Left kidney (tissue), 8 donors: ENCODE measurements at places on chromosomes 12 and 14. TPM values are rescaled to one million over a fixed set of nuclear protein-coding genes. Genes with fewer than 3 reads are reported as not detected.

The IGFBP6 gene
- 10.5 TPM for polyA plus RNA-seq

The SERPINA1 gene
- 92.0 TPM for polyA plus RNA-seq

The KLRG1 gene
- 3.1 TPM for polyA plus RNA-seq

The SYNDIG1L gene
- 0.50 TPM for polyA plus RNA-seq

The EDDM3A gene
- polyA plus RNA-seq = 0.40 TPM

The LALBA gene
- not detected for polyA plus RNA-seq

The SMCO2 gene
- polyA plus RNA-seq = 0.60 TPM

The PZP gene
- 0.55 TPM for polyA plus RNA-seq

The ACACB gene
- polyA plus RNA-seq = 28.2 TPM

The DLK1 gene
- polyA plus RNA-seq = 10.8 TPM

The OR4K13 gene
- polyA plus RNA-seq = not detected

The RBMS2 gene
- 36.7 TPM for polyA plus RNA-seq

DNA sequence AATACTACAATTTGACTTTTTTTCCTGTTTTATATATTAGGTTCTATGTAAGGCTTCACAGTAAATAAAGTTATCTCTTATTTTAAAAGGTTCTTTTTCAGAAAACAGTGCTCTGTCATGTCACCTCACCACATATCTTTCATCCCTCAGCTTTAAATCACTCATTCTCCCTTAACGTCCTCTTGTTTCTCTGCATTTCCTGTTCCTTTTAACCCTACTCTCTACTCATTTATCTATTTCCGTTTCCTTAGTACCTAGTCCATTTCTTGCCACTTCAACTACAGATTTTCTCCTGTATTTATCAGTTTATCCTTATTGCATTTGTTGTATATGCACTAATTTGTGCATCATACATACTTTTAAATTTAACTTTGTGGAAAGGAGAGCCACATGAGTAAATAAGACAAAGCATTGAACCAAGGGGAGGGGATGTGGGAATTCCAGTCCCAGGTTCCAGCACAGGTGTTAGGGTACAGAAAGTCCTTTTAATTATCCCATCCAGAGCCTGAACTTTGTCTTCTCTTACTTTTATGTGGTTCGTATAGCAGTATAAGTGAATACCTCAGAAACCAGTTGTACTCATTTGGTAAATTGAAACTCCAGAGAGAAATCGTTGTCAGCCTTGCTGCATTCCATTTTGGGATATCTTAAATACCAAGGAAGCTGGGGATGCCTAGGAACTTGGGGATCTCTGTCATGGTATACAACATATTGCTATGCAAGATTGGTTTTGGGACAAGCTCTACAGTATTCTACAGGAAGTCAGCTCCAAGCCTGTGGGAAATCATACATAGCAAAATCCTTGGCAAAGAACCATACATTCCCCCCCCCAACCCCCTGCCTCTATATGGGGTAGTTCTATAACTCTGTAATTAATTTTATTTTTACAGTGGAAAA lies 120.5 kb downstream of the DIP2B start:
- no peak for DNase-seq

DNA sequence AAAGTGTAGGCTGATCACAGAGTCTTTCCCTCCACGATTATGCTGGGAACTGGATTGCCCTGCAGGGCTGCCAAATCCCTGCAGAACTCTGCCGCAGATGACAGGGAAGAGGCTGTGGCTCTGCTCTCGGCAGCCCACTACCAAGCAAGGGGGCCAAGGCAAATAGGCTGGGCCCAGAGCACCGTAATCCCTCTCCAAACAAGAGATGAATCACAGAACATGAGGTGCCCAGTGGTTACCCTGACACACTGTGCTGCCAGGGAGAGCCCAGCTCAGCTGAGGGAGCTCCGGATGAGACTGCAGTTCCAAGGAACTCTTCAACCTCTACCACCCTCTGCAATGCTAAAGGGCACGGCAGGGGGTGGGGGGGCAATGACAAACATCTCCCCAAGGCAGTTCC lies 33.9 kb downstream of the STON2 start:
- no peak for DNase-seq

GRCh38 chr12:49041881-49042484 lies 18.6 kb downstream of the KMT2D start:
- DNase-seq = no peak

- DNase-seq = no peak
These were observed 7.8 kb upstream of the MTERF2 start for GRCh38 chr12:106994579-106995220.

DNA sequence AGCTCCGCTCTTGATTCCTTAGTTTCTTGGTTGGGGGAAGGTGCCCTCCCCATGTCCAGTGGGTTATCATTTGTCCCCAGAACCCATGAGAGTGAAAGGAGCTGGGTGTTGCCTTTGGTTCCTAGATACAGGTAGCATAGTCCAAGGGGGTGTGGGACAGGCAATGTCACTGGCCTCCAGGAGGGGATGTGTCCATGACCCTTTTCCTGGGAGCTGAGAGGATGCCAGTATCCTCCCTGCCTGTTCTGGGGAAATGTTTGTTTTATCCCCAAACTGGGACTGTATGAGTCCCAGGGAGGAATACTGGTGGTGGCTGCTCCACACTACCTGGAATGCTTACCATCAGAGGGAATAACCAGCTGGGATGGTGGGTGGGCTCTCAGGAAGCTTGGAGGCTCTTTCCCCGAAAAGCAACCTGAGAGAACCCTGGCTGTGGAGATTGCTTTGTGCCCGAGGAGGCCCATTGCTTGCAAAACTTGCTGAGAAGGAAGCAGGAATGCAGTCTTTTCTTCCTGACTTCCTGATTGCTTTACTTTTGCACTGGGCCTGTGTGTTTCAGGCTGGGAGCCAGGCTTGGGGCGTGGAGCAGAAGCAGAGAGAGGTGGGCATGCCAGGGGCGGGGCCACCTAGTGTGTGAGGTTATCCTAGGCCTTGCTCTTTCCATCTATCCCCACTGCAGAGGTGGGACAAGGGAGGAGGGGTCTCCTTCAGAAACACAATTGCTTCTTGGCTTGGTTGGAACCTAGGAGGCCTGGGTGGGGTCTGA lies 715 bp upstream of the SLC10A1 start:
- no peak for DNase-seq

DNA sequence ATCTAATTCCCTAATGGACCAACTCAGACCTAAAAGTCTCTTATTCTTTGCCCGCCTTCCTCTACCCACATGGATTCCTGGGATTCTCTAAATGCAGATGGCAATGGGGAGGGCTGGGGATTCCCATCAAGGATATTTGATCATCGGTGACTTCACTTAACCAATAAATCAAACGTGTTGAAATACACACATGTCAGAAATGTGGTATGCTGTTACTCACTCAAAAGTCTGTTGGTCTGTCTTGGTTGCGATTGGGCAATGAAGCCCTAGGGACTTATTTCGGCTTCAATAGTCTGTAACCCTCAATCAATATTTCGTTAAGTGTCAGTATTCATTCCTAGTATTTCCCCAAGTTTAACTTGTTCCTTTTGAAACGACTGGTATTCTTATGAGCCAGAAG lies 117.2 kb upstream of the DIO3 start:
- DNase-seq = no peak

DNA sequence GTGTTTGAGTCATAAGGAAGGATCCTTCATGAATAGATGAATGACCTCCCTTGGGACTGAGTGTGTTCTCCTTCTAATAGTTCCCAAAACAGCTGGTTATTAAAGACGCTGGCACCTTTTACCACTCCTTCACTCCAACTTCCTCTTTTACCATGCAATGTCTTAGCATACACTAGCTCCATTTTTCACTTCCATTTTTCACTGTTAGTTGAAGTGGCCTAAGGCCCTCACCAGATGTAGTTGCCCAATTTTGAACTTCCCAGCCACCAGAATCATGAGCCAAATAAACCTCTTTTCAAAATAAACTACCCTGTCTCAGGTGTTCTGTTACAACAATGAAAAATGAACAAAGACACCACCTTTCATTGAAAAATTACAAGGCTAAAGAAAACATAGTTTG lies 64.7 kb downstream of the GPR65 start:
- DNase-seq = no peak

GRCh38 chr12:30753233-30753632 lies 1.5 kb downstream of the CAPRIN2 start:
- peak; percentile 17 for DNase-seq

GRCh38 chr14:96249029-96249428 lies 7.0 kb upstream of the BDKRB1 start:
- no peak for DNase-seq

DNA sequence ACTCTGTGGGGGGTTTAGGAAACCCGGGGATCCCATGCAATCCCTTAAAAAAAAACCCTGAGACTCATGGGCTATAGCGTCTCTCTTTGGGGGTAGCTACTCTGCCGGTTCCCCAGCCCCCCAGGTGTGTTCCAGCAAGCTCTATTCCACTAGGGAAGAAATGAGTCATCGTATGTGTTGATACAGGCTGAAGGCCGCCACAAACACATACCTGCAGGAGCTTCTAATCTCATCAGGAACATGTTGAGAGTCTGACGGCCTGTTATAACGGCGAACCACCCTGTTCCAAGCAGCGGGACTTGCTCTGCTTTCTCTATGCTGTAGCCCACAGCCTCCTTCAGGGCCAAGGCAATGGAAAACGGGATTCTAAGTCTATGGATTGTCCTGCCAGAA lies 977 bp upstream of the KRT5 start:
- no peak for DNase-seq

GRCh38 chr12:2697057-2697800 lies 97.5 kb upstream of the FKBP4 start:
- DNase-seq = no peak

- DNase-seq = no peak
These were observed 7.3 kb downstream of the PPP2R5E start for GRCh38 chr14:63535918-63536317.

- DNase-seq = no peak
These were observed 20.3 kb downstream of the SOCS2 start for GRCh38 chr12:93592641-93593406.

DNA sequence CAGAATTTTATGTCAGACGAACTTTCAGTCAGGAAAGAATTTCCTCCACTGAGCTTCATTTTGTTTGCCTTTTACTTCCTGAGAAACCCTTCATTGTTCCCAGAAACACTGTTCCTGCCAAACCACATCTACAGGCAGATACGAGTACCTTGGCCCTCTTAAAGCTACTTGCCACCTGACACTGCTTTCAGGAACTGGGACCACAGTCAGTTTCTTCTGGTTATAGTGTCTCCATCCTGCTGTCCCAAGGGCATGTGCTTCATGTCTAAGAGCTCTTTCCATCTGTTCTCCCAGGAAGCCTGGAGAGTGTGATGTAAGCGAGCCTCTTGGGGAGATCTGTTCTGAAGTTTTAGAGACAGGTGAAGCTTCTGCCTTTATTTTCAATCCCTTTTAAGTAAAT lies 161.7 kb upstream of the PLEKHA5 start:
- no peak for DNase-seq

GRCh38 chr12:125852116-125852515 lies 786.9 kb downstream of the AACS start:
- no peak for DNase-seq

DNA sequence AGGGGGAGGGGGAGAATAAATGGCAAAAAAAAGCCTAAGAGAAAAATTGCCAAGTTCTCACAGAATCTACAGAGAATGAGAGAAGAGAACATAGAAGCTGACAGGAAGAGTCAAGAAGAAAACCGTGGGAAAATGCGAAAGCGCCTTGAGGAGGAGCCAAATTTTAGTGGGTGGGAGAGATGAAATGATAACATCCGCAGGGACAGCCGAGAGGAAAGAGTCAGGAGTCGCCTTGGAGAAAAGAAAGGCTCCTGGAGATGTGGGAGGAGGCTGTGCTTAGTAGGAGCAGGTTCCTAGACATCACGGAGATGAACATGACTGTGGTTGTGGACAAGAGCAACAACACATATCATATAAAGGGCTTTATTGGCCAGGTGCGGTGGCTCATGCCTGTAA lies 49.4 kb downstream of the PHLDA1 start:
- no peak for DNase-seq

DNA sequence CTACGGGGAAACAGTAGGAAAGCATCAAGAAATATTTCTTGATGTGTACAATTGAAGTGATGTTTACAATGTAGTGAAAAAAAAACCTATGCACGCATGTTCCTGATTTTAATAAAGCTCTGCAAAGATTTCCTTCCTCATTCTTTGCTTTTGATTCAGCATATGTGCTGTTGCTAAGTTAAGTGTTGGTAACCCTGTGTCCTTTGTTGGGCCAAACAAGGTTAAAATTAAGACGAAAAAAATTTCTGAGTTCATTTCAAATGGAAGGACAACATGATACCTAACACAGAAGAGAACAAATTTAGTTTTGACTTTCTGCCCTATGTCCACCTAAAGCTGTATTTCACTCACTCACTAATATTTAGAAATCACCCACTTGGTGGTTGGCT lies 62.8 kb downstream of the PPP2R5C start:
- DNase-seq = no peak

DNA sequence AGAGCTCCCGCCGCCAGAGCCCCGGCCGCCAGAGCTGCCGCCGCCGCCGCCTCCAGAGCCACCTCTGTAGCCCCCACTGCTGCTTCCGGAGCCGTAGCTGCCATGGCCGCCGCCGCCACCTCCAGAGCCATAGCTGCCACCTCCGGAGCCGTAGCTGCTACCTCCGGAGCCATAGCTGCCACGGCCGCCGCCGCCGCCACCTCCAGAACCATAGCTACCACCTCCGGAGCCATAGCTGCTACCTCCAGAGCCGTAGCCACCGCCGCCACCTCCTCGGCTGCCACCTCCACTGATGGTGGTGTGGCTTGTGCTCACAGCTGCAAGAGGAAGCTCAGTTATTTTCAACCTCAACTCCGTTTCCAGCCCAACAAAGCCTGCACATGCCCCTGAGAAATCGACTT lies 4.9 kb downstream of the KRT1 start:
- no peak for DNase-seq

- no peak for DNase-seq
These were observed 122.3 kb downstream of the MON2 start for GRCh38 chr12:62588916-62589315.

- no peak for DNase-seq
These were observed 179.0 kb downstream of the SLC15A4 start for GRCh38 chr12:128644664-128645296.

GRCh38 chr12:24931666-24932405 lies 17.1 kb downstream of the BCAT1 start:
- no peak for DNase-seq

DNA sequence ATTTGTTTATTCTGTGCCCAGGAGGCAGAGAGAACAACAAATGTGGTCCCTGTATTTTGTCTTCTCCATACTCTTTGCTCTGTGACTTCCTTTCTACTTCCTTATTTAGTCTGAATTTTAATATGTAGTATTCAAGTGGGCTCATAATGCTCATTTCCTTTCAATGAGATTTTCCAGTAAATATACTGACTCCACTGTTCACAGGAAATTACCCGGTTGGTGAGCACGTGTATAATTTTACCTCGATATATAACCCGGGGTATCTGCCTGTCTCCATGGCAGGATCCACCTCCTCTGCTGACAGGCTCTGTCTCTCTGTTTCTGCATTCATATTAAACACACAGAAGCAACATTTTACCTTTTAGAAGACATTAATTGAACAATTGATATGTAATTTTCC lies 166.0 kb downstream of the SLC38A4 start:
- no peak for DNase-seq

GRCh38 chr12:118436002-118436730 lies 59.8 kb downstream of the SUDS3 start:
- DNase-seq = no peak

GRCh38 chr12:132550830-132551640 lies 59.3 kb downstream of the LRCOL1 start:
- DNase-seq = no peak
